Left lung (tissue), 14 donors: ENCODE measurements at places on chromosomes 7 and 10. TPM values are rescaled to one million over a fixed set of nuclear protein-coding genes. Genes with fewer than 3 reads are reported as not detected.

The BBIP1 gene
- total RNA-seq = 30.4 TPM

The LRRC27 gene
- total RNA-seq = 11.7 TPM

The ACBD5 gene
- total RNA-seq = 25.6 TPM

The CALML5 gene
- not detected for total RNA-seq

The HMX2 gene
- not detected for total RNA-seq

The HOGA1 gene
- 1.1 TPM for total RNA-seq

The CUZD1 gene
- 0.76 TPM for total RNA-seq

The CALY gene
- not detected for total RNA-seq

The PLPP4 gene
- not detected for total RNA-seq

The CACNA2D1 gene
- total RNA-seq = 10.7 TPM

The SEC31B gene
- 10.1 TPM for total RNA-seq

The ZNF32 gene
- total RNA-seq = 32.9 TPM

The DYDC1 gene
- not detected for total RNA-seq

The BTBD16 gene
- 2.1 TPM for total RNA-seq

The DIP2C gene
- 14.7 TPM for total RNA-seq

The ANKRD61 gene
- 0.26 TPM for total RNA-seq

The ABCB1 gene
- 7.0 TPM for total RNA-seq

The IGF2BP3 gene
- total RNA-seq = 2.0 TPM

The SH2B2 gene
- total RNA-seq = 8.2 TPM

The CPVL gene
- 40.8 TPM for total RNA-seq

The MMP21 gene
- 0.13 TPM for total RNA-seq

The LRGUK gene
- 0.94 TPM for total RNA-seq

The WDR11 gene
- 47.8 TPM for total RNA-seq

The METTL27 gene
- total RNA-seq = 1.5 TPM

The NPY gene
- total RNA-seq = not detected

The DNAJC12 gene
- 3.3 TPM for total RNA-seq

The SPDYE18 gene
- total RNA-seq = 0.44 TPM

The CBX3 gene
- 107 TPM for total RNA-seq

The ANKRD30A gene
- not detected for total RNA-seq

The GJD4 gene
- not detected for total RNA-seq

The ZNF365 gene
- 1.4 TPM for total RNA-seq

The NEUROD6 gene
- total RNA-seq = not detected

The TECPR1 gene
- 40.0 TPM for total RNA-seq

The NXPH1 gene
- total RNA-seq = not detected

The RBM48 gene
- 10.6 TPM for total RNA-seq

The TRPV5 gene
- not detected for total RNA-seq

The PSMC2 gene
- total RNA-seq = 136 TPM

The AKR1C8 gene
- 0.26 TPM for total RNA-seq

The MYH16 gene
- total RNA-seq = not detected

The TRIM74 gene
- not detected for total RNA-seq

The CHST3 gene
- 10.3 TPM for total RNA-seq
